Activated CD8-positive, alpha-beta memory T cell treated with anti-CD3 and anti-CD28 coated beads for 4 hours (primary cell): ENCODE measurements at places on chromosomes 7 and 10.

DNA sequence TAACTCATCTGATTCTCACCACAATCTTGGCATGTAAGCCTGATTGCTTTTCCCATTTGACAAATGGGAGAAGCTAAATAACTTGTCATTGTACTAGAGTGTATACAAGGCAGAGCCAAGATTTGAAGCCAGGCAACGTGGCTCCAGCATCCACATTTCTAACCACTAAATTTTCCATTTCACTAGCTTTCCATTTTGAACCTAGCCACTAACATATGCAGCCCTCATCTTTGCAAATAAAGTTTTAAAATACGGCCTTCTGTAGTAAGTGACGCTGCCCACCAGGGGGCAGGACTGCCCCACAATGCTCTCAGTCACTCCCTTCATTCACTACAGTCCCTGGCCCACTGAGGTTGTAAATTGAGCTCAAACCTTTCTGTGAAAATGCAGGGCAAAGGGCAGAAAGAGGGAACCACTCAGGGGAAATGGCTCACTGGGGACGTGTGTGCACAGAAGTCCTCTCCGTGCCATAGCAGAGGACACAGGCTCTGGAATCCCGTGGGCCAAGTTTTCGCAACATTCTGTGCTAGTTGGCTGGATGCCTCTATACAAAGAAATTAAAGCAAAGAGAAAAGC is 315.7 kb downstream of the TNS3 start:
- DNase-seq: no peak

DNA sequence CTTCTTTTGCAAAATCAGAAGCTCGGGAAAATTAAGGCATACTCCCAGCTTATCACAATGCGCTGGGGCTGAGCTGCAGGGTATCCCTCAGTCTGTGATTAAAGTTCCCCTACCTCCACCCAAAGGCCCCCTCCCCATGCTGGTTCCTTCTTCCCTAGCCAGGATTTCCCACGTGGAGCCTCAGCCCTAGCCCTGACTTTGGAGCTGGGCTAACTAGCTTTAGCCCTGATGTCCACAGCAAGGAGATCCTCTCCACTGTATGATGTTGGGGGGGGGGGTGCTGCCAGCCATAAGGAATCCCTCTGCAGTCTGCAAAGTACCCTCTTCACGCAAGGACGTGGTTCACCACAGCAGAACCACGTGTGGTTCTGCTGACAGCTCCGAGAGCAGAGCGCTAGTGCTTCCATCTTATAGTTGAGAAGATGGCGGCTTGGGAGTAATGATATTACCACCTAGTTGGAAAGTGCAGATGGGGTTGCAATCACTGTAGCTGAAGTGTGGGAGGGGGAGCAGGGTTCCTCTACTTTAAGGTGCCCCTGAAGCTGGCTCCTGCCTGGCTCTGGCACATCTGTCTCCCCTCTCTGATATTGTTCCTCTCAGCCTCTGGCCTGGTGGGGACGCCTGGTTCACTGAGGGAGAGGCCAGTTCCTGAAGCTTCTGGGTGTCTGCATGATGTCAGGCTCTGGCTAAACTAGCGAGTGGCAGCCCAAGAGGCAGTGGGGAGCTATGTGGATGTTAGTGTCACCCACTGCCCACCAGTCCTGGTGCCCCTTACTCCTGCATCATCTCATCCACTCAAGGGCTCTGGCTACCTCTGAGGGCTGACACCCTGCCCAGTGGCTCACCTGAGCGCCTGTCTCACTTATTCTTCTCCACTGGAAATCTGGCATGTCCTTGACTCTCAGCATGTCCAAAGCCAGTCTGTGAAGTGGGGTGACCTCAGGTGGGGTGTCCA is 270.7 kb downstream of the RPS24 start:
- no peak for DNase-seq

GRCh38 chr10:76882796-76883195 is 754.8 kb downstream of the KCNMA1 start:
- no peak for DNase-seq

- no peak for DNase-seq
Observed at GRCh38 chr7:150439967-150440366, 10.5 kb upstream of the GIMAP8 start.
